Naive thymus-derived CD8-positive, alpha-beta T cell (primary cell): ENCODE measurements at places on chromosomes 6 and 20. TPM values are rescaled to one million over a fixed set of nuclear protein-coding genes. Genes with fewer than 3 reads are reported as not detected.

- no peak for DNase-seq
These were observed 6.8 kb upstream of the SPATS1 start for GRCh38 chr6:44335631-44336030.

DNA sequence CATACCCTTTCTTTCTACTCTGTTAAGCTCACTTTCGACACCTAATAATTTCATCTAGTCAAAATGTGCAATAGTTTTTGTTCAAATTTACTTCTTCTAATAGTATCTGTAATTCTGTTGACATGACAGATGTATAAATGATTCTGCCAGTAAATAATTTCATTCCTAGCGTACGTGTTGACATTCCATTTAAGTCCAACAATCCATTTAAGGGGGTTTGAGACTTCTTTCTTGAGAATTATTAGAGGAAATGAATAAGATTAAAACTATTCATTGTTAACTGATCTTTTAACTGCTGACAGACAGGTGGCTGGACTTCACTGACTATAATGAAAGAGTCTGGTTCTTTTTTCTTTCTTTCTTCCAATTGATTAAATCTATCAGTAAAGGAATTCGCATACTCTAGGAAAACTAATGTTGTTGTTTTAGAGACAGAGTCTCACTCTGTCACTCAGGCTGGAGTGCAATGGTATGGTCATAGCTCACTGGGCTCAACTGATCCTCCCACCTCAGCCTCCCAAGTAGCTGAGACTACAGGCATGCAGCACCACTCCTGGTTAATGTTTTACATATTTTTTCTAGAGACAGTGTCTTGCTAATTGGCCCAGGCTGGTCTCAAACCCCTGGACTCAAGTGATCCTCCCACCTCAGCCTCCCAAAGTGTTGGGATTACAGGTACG, 55.9 kb downstream of the MAP3K5 start:
- no peak for DNase-seq

NOX3 gene
- polyA plus RNA-seq = not detected

GRCh38 chr20:41654292-41654691, 36.1 kb upstream of the CHD6 start:
- no peak for DNase-seq

VGLL2 gene
- not detected for polyA plus RNA-seq

DNA sequence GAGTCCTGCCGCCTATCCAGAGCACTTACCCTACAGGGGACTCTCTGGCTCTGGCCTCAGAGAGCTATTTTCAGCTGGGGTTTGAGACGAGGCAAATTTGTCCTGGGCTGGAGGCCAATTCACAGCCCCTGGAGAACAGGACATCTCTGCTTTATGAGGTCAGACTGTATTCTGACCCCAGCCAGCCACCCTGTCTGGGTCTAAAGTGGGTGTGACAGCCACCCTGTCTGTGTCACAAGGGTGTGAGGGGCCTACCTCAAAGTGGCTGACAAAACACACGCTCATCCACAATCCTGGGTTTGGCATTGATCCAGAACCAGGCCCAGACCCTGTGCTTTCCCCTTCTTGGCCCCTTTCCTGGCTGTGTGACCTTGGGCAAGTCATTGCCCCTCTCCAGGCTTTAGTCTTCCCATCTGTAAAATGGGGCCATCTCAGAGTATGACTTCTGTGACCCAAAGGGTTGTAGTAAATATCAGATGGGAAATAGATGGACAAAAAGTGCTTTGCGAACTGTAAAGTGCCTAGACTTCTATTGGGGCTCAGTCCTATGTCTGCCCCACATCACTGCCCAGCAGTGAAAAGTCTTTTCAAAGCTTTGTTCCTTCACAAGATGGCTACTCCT, 44.1 kb upstream of the TGM2 start:
- no peak for DNase-seq

DNA sequence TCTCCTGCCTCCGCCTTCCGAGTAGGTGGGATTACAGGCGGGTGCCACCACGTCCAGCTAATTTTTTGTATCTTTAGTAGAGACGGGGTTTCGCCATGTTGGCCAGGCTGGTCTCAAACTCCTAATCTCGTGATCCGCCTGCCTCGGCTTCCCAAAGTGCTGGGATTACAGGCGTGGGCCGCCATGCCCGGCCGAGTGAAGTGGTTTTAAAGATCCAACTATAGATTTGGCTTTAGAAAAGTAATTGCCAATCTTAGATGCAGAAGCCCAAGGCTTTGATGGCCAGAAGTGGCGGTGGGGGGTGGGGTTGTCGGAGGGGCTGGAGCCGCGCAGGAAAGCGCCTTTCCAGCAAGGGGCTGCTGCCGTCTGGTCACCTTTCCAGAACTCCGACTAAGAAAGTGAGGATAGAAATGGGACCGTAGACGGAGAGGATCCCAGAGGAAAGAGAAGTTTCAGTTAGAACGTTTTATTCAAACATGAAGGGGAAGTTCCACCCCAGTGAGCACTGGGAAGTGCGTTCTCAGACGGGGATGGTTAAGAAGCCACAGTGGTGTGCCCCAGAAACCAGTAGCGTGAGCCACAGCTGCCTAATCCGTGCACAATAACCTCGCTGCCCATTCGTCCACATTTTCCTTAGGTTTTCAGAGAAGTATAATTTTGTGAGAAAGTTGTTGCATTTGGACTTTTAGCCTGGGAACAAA, 69.7 kb downstream of the DLL1 start:
- DNase-seq = no peak

DNA sequence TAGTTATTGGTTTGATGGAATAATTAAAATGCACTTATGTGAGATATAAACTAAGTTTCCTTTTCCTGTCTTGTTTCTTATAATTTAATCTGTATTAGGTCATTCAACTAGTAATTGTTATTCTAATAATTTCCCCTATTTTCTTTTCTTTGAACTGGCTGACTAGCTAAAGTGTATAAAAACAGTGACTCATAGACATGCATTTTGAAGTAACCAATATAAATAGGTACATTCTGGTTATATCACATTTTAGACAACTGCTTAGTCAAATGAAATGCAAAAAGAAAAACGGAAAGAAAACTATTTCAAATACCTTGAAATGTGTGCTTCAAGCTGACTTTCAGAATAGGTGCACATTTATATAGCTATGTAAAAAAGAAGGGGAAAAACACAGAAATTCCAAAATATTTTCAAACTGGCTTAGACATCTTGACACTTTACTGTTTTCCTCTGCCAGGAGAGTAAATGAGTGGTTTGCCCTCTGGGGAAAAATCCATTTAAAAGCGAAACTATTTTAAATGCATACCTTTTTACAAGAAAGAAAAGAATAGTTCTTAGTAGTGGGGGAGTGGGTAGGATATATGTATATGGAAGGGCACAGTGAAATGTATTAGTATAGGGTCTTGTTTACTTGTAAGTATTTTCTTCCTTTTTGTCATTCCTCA, 28.3 kb downstream of the KCNQ5 start:
- no peak for DNase-seq

- DNase-seq = no peak
These were observed 18.8 kb downstream of the AK9 start for GRCh38 chr6:109672175-109672574.

- DNase-seq = no peak
These were observed 9.8 kb upstream of the AKAP7 start for GRCh38 chr6:131125431-131125830.

DNA sequence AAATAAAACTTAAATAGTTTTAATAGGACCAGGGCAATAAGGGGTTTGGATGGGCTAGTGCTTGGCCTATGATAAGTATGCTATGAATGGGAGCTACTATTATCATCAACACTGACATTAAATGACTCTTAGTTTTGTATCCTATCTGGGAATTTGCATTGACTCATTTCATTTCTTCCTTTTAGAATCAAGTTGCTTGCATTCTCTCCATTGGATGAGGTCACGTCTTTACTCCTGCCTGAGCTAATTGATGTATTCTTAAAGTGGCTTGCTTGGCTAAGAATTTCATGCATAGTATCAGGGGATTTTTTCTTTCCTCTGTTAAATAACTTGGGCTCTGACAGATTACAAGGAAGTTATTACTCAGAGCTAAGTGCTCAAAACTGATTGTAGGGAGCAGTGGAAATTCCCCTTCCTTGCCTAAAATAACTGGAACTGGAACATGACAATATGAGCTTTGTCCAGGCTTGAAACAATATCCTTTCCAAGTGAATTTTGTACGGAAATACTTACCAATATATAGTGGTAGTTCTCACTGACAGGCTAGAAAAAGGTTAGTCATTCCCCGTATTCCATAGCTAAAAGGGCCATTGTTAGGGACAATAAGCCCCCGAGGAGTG, 169.9 kb downstream of the BCAS1 start:
- no peak for DNase-seq

DNA sequence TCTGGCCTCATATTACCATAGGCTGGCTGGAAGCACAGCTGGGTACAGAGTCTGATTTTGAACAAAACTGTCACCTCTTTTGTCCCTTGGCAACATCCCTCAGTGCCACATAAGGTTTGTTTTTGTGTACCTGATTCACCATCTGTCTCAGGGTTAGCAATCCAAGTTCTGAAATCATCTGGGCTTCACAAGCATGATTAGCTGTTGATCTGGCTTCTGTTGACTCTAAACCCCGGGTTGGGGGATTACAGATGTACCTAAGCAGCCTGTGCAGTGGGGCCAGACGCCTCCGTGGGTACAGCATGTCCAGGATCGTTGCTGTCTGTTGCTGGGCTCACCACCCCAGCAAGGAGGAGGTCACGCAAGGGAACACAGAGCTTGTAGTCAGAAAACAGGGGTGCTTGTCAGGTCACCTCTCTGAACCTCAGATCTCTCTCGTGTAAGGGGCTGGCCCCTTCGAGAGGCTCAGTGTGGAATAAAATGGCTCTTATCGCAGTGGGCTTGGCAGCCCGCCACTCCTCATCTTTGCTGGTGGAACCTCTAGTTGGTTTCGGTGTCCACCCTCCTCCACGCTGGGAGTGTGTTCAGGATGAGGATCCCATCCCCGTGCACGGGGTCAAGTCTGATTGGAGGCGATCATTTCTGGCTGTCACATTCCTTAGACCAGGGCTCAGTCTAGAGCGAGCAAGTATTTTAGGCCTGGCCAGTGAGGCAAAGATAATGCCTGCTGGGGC, 39.2 kb upstream of the ZNF831 start:
- DNase-seq = no peak

DNA sequence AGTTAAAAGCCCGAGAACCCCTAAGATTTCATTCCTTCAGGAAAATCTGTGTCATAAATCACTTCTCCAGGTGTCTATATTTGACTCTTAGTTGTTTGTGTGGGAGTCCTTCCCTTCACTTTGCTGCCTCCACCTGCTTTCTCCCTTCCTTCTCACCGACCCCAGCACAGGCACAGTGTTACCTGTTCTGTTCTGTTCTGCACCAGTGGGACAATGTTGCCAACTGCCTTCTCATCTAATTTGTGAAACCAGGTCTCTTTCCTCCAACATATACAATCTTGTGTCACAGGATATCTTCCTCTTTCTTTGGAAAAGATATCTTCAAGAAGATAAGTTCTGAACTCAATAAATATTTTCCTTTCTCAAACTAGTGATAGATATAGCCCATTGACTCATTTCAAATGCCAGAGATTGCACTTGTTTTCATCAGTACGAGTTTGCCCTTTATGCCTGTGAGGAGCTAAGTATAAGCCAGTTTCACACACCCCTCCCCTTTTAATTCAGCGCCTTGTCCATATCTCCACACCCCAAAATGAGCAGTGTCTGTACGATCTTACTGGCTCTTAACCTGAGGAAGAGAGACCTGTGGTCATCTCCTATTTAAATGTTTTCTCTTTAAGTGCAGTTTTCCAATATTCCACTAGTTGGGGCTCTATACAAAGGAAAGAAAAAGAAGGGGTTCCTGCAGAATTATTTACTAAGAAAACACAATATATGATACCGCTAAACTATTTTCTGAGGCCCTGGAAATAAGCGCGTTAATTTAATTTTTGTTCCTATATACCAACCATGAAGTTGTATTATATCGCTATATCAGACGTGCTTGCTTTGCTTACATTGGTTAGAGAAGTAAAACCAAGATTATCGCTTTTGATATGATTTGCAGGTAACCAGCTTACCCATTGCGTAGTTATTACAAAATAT, 81.6 kb upstream of the PREP start:
- no peak for DNase-seq

- DNase-seq = no peak
These were observed 74.6 kb downstream of the PHACTR3 start for GRCh38 chr20:59678951-59679350.

DNA sequence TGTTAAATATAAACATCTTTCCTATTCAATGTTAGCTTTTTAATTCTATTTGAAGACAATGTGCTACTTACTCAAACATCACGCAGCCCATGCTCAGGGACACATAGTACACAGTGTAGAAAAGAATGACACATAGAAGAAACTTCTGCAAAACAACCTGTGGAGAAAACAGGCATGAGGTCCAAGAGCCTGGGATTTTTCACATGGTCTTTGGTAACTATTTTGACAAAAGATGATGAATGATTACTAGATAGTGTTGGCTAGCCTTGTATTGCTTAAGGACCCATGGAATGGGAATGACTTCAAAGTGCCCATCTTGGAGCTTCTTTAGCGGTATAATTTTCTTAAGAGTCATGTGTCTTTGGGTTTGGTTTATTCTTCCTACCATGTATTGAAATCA, 15.4 kb downstream of the TMEM244 start:
- DNase-seq = no peak

- no peak for DNase-seq
These were observed 21.9 kb upstream of the TAF8 start for GRCh38 chr6:42028234-42029061.

- DNase-seq = no peak
These were observed 187.6 kb downstream of the TMEM242 start for GRCh38 chr6:157135691-157136090.

DNA sequence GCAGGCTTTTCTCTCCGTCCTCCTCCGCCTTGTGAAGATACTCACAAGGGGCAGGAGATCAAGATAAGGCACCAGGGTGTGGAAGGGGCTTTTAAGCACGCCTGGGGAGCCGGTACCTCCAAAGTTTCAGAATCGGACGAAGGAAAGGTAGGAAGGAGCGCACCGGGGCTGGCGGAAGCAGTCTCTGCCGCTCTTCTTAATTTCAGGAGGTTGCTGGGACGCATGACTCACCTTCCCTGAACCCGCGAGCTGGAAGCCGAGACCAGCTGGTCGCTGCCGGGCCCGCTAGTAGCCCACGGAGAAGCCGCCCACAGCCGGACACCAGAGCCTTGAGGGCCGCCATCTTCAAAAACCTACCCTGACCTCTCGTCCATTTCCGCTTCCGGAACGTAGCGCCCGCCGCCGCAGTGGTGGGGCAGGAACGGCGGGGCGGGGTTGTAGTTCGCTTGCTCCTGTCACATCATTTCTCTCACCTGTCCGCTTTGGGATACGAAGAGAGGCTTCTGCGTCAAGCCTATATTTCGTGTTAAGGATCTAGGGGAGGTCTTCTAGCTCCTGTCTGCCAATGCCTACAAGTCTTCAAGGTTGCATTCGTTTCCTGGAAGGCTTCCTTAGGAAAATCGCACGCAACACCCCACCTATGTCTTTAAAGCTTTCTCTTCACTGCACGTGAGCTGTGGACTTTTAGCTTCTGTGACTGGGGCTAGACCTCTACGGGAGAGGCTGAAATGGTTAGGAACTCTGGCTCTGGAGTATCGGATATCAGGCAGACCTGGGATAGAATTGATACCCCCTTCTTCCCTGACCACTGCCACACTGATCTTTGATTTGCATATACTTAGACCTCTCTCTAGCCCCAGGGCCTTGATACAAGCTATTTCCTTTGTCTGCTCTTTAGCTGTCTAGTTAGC, at the start of gene MRPS18A:
Gene MRPS18A, minus strand, starts transcription at position 355 of the 911 bp plus-strand sequence. Its CDS starts 12 bp downstream, at position 343.
- peak; percentile 73 for DNase-seq
